Stimulated activated CD8-positive, alpha-beta memory T cell treated with anti-CD3 and anti-CD28 coated beads, Interleukin-4, amount 100 ng/mL, for 1 hour (primary cell): ENCODE measurements at places on chromosomes 11 and 22.

- DNase-seq = no peak
Measured at GRCh38 chr11:69599502-69599901, 41.5 kb upstream of the CCND1 start.

DNA sequence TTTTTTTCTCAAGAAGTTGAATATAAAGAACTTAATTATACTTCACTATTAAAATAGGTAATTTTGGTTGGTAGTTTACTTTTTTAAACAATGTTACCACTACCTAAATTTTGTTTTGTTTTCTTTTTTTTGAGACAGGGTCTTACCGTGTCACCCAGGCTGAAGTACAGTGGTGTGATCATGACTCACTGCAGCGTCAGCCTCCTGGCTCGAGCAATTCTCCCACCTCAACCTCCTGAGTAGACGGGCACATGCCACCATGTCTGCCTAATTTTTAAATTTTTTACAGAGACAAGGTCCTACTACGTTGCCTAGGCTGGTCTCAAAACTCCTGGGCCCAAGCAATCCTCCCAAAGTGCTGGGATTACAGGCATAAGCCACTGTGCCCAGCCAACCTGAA lies 17.6 kb downstream of the SPCS2 start:
- DNase-seq = no peak

- no peak for DNase-seq
Measured at GRCh38 chr11:112511271-112511670, 250.6 kb upstream of the PLET1 start.

DNA sequence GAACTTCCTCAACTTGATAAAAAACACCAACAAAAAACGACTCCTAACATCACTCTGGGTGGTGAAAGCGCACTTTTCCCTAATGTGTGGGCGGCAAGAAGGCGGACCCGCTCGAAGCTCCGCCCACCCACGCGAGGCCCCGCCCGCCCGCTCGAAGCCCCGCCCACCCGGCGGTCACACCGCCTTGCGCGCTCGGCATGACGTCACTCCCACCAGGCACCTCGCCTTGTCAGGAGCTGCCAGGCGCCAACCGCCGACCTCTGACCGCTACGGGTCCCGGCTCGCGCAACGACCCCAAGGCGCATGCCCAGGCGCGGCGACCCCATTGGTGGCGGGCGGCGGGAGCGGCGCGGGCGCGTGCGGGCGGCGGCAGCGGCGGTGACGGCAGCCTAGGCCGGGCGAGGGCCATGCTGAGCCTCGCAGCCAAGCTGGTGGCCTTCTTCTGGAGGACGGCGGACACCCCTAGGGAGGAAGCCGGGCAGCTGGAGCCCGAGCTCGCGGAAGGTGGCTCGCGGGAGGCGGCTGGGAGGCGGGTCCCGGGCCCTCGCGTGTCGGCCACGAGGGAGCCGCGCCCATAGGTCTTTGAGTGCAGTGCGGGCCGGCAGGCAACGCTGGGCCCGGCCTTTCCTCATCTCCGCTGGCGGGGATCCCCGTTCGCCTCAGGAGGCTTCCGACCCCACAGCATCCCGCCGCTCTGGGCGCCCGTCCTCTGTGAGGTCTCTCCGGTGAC lies at the start of gene MOV10L1:
Gene MOV10L1, plus strand, starts transcription at position 325 of the 730 bp plus-strand sequence. Its CDS starts 83 bp downstream, at position 408.
- DNase-seq = no peak

GRCh38 chr11:12161603-12162350 lies 51.4 kb downstream of the MICAL2 start:
- DNase-seq = no peak

- no peak for DNase-seq
Measured at GRCh38 chr11:59011655-59012397, 72.5 kb downstream of the GLYATL1 start.

DNA sequence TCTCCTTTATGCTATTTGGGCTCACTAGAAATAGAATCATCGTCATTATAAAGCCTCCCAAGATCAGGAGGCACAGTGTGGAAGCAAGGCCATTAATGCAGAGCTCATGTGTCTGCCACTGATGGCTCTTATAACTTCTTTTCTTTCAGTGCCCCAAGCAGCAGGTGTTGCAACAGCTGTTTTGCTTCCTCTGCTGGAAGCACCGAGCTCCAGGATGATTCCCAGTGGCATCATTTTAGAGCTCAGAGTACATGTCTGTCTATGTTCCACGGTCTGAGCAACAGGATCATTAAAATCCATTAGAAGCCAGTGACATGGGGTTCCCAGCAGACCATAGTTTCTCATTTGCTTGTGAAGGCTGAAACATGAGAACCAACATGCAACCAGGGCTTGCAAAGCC lies 803.0 kb upstream of the FAT3 start:
- no peak for DNase-seq

DNA sequence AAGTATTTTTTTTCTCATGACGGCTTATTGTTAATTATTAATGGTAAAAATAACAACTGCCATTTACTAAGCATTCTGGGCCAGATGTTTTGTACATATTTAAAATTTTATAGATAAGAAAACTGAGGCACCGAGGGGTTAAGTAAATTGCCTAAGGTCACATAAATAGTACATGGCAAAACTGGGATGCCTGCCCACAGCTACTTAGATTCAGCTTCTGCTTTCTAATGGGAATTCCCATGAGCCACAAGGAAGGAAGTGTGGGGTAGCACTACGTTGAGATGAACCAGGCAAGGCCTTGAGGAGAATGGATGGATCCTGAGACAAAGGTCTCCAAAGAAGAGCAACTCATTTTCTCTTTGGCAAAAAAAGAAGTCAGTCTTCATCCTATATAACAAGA lies 11.9 kb upstream of the PHF21A start:
- no peak for DNase-seq

DNA sequence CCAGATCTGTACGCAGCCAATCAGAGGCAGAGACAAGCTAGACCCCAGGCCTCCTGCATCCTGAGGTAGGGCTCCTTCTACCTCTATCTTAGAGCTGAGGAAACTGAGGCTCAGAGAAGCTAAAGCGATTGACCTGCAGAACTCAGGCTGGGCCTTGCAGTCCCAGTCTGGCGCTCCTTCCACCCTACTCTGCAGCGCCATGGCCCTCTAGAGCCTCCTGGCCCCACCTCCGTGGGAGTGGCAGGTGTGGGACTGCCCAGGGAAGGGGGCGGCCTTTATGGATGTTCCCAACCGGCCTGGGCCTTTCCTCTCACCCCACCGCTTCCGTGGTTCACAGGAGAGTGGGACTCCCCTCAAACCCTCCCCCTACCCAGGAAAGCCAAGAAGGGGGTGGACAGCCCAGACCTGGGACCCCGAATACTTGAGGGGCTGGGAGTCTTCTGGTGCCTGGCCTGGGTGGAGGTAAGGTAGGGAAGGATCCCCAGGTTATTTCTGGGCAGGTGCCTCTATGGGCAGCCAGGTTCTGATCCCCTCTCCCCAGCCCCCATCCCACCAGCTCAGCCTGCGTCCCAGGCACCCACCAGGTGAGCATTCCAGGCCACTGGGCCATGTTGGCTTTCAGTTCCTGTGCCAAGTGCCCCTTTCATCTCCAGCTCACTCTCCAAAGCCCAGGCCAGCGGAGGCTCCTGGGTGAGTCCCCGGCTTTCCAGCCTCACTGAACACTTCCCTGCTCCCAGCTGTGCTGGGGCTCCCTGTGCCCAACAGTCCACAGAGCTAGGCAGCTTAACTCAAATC lies 3.0 kb downstream of the WNT11 start:
- DNase-seq = no peak

- no peak for DNase-seq
Measured at GRCh38 chr22:49789289-49790141, 38.2 kb downstream of the BRD1 start.

- DNase-seq = no peak
Measured at GRCh38 chr22:36113121-36113520, 47.4 kb downstream of the APOL3 start.

GRCh38 chr11:130411223-130411622 lies 17.2 kb downstream of the ADAMTS8 start:
- DNase-seq = no peak
